ENCODE measurements at places on chromosomes 2 and 18. TPM values are rescaled to one million over a fixed set of nuclear protein-coding genes. Genes with fewer than 3 reads are reported as not detected.
A peak's percentile ranks its signal among the peaks of the same experiment; 100 is the strongest.

DNA sequence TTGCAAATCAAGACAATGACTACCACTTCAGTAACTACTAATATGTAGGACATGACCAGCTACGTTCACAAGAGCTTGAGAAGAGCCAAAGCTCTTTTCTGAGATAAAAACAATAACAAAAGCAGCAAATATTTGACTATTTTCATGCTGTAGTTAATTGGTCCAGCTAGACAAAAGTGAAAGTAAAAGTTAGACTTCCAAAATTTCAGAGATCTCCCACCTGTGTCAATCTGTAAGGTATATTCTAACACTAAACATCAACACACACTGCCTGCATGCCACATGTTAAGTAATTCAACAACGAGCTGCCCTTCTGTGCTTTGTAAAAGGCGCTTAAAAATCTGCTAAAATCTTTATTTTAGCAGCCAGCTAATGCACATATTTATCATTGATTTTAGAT lies 185.9 kb downstream of the SLC39A10 start:
- DNase-seq: no peak

- DNase-seq: no peak
These were observed 627.3 kb downstream of the IRS1 start for GRCh38 chr2:226172309-226172708.

DNA sequence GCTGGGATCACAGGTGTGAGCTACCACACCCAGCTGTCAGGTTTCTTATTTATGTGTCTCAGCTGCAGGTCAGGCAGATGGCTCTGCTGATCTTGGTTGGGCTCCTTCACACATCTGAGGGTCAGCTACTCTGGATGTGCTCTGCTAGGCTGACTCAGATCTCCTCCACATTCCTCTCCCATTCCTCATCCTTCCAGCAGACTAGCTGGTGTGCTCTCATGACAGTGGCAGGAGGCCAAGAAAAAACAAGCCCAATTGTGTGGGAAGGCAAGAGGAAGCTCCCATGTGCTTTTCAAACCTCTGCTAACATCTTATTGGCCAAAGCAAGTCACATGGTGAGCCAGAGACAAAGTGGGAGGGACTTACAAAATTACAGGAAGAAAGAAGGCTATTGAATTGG lies 11.7 kb upstream of the MSH6 start:
- DNase-seq: peak; percentile 60

The PMAIP1 gene
- 2.1 TPM for total RNA-seq

The B4GALT6 gene
- total RNA-seq: 3.8 TPM

DNA sequence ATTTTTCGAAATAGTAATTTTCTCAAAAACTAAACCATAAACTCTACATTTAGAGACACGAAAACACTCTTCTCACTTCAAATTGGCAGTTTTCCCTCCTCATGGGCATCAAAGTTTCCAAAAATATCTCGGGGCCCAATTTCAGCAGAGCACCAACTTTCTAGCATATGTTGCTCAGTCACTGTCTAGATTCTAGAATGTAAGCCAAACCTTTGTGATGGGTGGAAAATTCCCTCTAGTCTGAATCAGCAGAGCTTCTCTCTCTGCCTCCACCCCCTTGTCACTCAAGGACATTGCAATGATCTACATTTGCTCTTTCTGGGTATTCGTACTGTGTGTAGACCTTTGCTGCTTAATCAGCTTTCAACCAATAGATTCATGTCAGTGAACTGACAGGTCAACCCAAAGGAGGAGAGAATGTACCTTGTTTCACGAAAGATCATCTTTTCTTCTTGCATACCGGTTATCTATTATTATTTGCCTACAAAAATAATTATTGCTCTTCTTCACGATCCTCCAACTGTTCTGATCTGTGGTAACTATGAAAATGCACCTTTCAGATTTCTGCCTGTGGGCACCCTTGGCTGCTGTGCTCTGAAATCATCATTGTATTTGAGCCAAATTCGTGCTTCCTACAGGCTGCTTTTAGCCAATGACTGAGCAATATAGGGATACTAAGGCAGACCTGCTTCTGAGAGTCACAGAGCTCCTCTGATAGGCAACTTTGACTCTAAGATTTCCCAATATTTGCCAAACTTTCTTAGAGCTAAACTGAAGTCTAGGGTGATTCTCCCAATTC lies 38.7 kb upstream of the GLS start:
- DNase-seq: peak; percentile 42

DNA sequence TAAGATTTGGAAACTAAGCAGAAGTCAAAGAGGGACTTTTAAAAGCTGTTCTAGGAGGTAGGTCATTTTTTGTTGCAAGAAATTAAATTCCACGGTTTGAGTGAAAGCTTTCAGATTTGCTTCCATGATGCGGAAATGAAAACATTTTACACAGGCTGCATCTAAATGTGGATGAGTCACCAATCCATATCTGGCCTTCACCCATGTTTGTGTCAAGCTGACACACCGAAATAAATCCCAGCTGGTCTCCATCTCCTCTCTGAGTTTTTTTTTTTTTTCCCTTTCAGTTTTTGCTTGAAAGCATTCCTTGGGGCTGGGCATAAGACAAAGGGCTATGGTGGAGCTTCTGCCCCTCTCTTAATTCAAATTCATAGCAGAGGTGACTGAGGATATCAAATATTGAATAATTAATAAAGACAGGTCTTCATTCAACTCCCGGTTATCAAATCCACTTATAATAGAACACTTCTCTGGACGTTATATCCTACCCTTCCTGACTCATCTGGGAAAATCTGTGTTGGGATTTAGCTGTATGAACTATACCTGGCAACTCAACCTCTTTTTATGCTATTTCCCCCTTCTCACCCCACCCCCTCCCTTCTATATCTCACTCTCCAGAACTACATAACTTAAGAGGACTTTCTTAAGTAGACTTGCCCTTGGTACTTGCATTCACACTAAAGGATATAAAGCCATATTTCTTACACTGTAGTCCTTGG lies 558.3 kb upstream of the GCFC2 start:
- no peak for DNase-seq

GRCh38 chr18:48607056-48607984 lies 68.5 kb downstream of the CTIF start:
- peak; percentile 9 for DNase-seq

The PLEK gene
- not detected for total RNA-seq

The IL1F10 gene
- total RNA-seq: not detected

DNA sequence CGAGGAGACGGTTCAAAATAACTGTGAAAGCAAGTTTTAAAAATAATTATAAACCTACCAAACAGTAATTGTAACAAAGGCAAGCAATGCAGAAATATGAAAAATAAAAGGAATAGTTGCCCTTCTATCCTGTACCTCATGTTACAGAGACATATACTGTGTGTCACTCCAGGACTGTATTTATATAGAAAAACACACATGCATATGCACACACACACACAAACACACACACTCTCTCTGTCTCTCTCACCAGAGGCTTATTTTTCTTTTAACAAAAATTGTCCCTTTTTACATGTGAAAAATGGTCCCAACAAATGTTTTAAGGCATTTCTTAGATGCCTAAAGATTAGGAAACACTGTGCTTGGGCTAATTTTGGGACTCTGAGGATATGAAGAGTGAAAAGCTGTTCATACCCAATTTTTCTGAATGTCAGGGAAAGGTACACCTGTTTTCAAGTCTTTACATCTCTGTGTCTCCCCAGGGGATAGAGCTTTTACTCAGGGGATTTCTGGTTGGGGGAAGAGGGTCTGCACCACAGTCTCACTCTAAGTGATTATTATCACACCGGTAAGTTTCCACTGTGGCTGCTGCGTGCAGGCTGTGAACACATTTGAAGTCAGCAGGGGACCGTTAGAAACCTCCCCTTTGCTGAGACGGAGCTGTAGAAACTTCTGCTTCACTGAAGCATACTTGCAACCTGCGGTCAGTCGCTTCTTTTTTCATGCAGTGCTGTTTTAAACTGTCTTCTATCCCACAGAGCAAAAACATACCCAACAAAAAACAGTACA lies 51.4 kb upstream of the SPAG16 start:
- DNase-seq: no peak

- no peak for DNase-seq
These were observed 178.3 kb upstream of the HDAC4 start for GRCh38 chr2:239579081-239579480.

GRCh38 chr2:208266936-208267335 lies 881 bp downstream of the PIKFYVE start:
- DNase-seq: no peak

- no peak for DNase-seq
These were observed 116.1 kb downstream of the NFATC1 start for GRCh38 chr18:79511671-79512301.

GRCh38 chr2:183925281-183925680 lies 673.0 kb upstream of the ZNF804A start:
- DNase-seq: no peak

GRCh38 chr2:174486563-174487107 lies at the start of gene GPR155:
Gene GPR155, minus strand, starts transcription at chr2:174487029. Its CDS starts 5,073 bp downstream, at chr2:174481956.
- DNase-seq: no peak

DNA sequence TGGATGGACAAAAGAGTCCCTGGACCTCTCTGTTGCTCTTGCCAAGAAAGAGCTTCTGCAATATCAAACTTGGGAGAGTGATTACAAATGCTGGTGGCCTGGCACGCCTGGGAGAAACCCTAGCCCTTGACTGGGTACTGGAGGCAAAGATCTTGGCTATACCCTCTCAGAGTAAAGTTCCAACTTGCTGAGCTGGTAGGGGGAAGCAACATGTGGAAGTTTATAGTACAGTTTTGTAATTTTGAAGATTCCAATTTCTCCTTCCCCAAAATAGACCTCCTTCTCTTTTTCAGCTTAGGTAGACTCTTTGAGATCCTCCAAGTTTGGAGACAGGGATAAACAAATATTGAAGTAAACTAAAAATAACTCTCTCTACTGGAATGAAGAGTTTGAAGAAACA lies 645.3 kb downstream of the NR4A2 start:
- no peak for DNase-seq

The SCYGR4 gene
- total RNA-seq: not detected

DNA sequence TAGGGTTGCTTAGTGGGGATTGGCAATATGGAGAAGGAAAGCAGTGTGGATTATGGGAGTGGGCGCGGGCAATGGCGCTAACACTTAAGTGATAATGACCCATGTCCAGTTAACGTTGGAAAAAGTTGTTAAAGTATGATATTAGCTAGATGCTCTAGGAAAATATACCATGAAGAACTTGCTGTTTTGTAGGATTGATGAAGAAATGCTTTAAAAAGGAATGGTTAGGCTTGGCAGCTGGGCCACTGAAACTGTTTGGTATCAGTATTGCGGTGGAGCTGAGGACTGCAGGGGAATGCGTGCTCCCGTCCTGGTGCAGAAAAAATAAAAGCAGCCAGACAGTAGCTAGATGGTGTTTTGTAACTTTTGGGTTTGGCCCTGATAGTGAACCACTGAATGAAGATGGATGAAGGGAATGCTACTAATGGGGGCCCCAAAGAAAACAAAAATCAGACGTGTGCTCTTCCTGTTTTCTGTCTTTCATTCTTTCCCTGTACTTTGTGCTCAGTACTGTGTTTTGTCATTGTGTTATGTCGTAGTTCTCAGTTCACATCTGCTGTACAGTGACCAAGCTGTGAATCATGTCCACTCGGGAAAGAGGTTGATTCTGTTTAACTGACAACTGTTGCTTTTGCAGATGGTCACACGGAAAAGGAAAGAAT lies 999 bp downstream of the INSIG2 start:
- peak; percentile 89 for DNase-seq

The GAREM1 gene
- total RNA-seq: 2.9 TPM
